ENCODE measurements at places on chromosomes 7 and 10.

- ATAC-seq, result no peak
Measured at GRCh38 chr7:23298141-23298881, 828 bp upstream of the MALSU1 start.

GRCh38 chr10:70619271-70620019 is 16.9 kb upstream of the PRF1 start:
- peak; percentile 25 for ATAC-seq

- peak; percentile 22 for ATAC-seq
Measured at GRCh38 chr10:75723319-75723980, 292.0 kb downstream of the LRMDA start.

- ATAC-seq, result no peak
Measured at GRCh38 chr10:72682638-72683037, 9.3 kb upstream of the MCU start.

DNA sequence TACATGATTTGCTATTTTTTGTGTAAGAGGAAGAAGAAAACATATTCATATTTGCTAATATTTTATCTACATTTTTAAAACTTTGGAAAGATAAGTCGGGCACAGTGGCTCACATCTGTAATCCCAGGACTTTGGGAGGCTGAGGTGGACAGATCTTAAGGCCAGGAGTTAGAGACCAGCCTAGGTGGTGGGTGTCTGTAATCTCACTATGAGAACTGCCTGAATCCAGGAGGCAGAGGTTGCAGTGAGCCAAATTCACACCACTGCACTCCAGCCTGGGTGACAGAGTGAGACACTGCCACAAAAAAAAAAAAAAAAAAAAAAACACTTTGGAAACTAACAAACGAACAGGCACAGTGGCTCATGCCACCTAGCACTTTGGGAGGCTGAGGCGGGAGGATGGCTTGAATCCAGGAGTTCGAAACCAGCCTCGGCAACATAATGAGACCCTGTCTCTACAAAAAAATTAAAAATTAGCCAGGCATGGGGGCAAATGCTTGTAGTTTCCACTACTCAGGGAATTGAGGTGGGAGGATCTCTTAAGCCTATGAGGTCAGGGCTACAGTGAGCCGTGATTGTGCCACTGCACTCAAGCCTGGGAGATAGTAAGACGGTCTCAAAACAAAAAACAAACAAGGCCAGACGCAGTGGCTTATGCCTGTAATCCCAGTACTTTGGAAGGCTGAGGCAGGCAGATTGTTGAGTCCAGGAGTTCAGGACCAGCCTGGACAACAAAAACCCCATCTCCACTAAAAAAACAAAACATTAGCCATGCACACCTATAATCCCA is 25.6 kb downstream of the HERC4 start:
- no peak for ATAC-seq

DNA sequence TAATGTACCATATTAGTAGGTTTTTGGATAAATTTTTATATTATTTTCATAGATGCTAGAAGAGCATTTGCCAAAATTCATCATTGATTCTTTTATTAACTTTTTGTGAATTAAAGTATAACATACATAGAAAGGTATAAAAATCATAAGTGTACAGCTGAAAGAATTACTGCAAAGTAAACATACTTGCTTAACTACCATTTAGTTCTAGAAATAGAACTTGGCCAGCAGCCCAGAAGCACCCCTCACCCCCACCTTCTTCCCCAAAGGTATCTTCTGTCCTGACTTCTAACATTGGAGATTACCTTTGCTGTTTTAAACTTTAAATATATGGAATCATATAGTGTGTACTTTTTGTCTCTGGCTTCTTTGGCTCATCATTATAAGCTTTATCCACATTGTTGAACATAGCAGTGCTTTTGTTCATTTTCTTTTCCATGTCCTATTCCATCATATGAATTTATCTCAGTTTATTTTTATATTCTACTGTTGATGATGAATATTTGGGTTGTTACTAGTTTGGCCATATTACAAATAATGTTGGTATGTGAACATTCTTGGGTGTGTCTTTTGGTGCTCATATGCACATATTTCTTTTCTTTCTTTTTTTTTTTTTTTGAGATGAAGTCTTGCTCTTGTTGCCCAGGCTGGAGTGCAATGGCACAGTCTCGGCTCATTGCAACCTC is 142.8 kb downstream of the ADK start:
- ATAC-seq, result peak; percentile 64

DNA sequence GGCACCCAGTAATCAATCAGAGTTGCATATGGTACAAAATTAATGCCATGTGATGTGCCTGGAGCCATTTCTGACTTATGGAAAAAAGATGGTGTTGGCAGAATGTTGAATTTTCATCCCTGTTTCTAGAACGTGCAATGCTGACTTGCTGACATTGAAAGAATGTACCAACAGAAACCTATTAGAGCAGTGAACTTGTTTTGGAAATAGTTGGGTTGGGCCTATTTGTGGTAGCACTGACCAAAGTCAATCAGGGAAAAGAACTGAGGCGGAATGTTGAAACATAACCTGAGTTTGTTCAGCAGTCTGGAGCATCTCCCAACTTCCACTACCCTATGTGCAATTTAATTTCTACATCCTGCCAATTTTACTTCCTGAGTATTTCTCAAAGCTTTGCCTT is 11.7 kb upstream of the KIAA1217 start:
- no peak for ATAC-seq

- no peak for ATAC-seq
Measured at GRCh38 chr10:23581906-23582450, 143.1 kb downstream of the OTUD1 start.

GRCh38 chr10:6233725-6234277 is 31.1 kb downstream of the PFKFB3 start:
- ATAC-seq, result no peak

DNA sequence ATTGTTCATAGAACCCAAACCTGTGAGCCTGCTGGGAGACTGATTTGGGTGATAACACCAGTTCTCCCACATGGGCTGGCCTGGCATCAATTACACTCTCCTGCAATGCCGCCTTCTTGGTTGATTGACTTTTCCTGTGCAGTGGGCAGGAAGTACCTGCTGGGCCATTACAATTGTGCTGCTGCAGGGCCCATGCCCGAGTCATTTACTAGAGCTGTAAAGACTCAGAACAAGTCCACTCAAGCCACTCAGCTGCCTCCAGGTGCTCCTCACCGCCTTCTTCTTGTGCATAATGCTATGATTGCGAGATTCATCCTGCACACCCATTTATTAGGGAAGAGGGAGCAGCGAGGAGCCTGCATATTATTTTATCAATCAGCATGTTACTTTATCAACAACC is 264.0 kb downstream of the TCERG1L start:
- peak; percentile 81 for ATAC-seq

DNA sequence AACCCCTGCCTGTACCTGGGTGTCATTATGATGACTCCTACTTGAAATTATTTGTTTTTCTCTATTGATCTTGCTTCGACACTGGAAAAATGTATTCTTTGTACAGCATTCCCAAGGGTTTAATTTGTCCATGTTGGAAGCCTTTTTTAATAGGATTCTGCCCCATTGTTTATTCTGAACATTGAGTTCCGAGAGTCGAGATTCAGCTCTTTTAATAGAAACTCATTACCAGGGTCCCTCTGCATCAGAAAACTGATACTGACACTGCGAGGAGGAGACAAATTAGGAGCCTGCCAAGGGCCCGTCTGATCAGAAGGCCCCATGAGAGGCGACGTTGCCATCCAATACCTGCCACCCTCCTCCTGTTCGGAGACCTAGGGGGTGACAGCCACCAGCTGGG is 260.5 kb upstream of the ZMIZ1 start:
- ATAC-seq, result no peak

- no peak for ATAC-seq
Measured at GRCh38 chr10:43264344-43264964, 2.4 kb downstream of the RASGEF1A start.

DNA sequence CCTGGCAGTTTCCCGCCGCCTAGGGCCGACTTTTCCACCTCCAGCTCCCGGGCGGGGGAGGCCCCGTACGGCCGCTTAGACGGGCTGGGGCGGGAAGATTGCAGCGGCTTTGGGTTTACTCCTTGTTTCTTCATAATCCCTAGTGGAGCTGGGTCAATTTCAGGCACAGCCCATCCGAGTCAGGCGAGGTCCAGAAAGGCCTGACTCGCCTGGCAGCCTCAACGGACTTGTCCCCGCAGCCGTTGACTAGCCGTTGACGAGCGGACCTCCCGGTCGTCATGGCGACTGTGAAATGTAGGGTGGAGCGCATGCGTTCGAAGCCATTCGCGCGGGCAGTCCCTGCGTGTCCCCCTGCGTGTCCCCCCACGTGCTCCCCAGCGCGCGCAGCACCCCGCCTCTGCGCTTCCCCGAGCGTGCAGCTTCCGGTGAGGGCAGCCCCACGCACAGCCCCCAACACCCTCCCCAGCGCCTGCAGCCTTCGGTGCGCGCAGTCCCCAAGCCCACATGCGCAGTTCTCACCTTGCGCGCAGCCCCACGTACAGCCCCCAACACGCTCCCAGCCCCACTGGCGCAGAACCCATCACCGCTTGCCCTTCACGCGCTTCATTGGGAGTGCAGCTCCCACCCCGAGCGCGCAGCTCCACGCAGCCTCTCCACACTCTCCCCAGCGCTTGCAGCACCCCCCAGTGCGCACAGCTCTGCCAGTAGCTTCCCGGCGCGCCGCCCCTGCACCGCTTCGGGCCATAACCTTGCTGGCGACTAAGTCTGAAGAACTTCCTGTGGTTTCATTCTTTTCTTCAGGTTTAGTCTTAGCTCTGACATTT is 67.8 kb downstream of the TBX20 start:
- no peak for ATAC-seq

GRCh38 chr7:108415084-108415483 is 41.2 kb downstream of the NRCAM start:
- no peak for ATAC-seq

Measured in esophagus mucosa (tissue), 1 donor.